ENCODE measurements at places on chromosomes 7 and 10. TPM values are rescaled to one million over a fixed set of nuclear protein-coding genes. Genes with fewer than 3 reads are reported as not detected.

- no peak for DNase-seq
These were observed 66.6 kb downstream of the RBM33 start for GRCh38 chr7:155711081-155711480.

- DNase-seq: no peak
These were observed 95.9 kb upstream of the MACROH2A2 start for GRCh38 chr10:69956741-69957230.

The NPY4R gene
- total RNA-seq: 0.10 TPM

The ZMYND11 gene
- total RNA-seq: 65.5 TPM

The EFCAB10 gene
- total RNA-seq: not detected

The PLCE1 gene
- total RNA-seq: 0.10 TPM

The SPAM1 gene
- not detected for total RNA-seq

The LRIT1 gene
- not detected for total RNA-seq

Data from RPMI7951 (cell line).